Renal pelvis (tissue), 12 donors: ENCODE measurements at places on chromosomes 11 and 22. TPM values are rescaled to one million over a fixed set of nuclear protein-coding genes. Genes with fewer than 3 reads are reported as not detected.

GRCh38 chr11:101835506-101836063 is 79.2 kb upstream of the CEP126 start:
- DNase-seq = no peak

DNA sequence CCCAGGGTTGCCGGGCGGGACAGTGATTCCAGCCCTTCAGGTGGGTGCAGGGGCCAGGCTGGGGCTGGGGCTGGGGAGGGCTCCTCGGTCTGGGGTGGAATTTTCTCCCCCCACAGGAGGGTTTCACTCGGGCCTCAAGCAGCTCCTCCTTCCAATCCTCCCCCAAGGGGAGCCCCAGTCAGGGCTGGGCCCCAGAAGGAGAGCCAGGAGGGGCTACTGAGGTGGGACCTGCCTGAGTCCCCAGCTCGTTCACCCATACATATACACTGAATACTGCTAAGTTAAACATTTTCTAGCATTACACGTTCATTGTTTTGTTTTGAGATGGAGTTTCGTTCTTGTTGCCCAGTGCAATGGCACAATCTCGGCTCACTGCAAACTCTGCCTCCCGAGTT is 1.5 kb upstream of the CRACR2B start:
- no peak for DNase-seq

DNA sequence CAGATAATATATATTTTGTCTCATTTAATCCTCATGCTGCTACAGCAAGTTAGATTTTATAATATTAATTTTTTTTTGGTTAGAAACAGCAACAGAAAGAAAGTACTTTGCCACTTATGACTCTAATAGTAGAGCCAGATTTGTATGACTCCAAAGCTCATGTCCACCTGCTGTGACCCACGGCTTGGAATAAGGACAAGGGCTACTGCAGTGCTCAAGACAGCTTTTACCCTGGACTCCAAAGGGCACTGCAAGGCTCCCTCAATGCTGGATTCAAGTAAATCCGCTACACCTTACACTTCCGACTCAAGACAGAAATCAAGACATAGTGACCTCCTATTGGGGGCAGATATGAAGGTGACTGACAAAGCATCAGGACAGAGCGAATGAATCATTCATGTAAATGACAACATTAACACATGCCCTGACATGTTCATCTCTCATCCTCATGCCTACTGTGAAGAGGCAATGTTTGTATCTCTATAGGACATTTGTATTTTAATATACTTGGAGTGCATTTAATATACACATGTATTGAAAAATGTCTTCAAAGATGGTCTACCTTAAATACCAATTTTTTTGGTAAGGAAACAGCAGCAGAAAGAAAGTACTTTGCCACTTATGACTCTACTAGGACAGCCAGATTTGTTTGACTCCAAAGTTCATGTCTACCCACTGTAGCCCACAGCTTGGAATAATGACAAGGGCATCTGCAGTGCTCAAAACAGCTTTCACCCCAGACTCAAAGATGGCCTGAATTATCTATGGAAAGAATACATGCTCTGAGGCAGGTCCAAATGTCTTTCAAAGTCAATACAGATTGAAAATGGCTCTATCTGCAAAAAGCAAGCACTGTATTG is 375.6 kb upstream of the CCDC90B start:
- DNase-seq = no peak

- DNase-seq = peak; percentile 65
Measured at GRCh38 chr11:75388386-75389275, 10.7 kb upstream of the RPS3 start.

GRCh38 chr11:108199446-108200321 is 22.8 kb downstream of the NPAT start:
- no peak for DNase-seq

DNA sequence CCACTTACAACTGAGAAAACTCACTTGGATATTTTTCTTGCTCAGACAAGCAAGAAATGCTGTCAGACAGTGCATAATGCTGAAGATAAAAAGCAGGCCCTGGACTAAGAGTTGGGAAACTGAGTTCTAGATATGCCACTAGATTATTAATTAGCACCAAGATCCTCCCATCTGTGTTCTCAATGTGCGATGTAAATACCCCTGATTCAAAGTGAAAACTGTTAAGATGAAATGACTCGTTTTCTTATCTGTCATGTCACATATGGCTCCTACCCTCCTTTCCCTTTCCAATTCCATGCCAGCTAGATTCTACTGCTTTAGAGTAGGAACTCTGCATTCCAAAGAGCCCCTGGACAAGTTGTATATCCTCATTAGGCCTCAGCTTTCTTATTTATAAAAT is 88.9 kb upstream of the CLNS1A start:
- DNase-seq = no peak

DNA sequence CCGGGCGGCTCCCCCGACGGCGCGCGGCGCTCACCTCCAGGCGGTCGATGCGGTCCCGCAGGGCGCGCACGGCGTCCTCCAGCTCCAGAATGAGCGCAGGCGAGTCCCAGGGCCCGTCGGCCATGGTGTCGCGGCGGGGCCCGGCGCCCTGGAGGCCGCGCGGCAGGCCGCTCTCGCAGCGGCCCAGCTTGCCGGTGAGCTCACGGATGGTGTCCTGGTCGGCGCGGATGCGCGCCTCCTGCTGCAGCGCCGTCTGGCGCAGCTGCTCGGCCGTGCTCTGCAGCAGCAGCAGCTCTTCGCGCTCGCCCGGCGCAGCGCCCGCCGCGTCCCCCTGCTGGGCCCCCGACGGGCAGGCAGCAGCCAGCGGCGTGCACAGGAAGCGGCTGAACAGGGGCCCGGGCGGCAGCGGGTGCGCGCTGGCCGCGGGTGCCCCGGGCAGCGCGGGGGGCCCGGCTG is 599 bp downstream of the NPTXR start:
- DNase-seq = peak; percentile 80

- peak; percentile 88 for DNase-seq
Measured at GRCh38 chr11:64225608-64226506, at the start of the genes NUDT22 and TRPT1. Gene NUDT22, plus strand, starts transcription at chr11:64226274. Its CDS starts 379 bp downstream, at chr11:64226653. Gene TRPT1, minus strand, starts transcription at chr11:64226186. Its CDS starts 326 bp downstream, at chr11:64225860.

GRCh38 chr11:119512369-119512768 is 89.4 kb upstream of the THY1 start:
- DNase-seq = no peak

GRCh38 chr22:17724241-17724640 is 50.0 kb downstream of the BID start:
- DNase-seq = no peak

DNA sequence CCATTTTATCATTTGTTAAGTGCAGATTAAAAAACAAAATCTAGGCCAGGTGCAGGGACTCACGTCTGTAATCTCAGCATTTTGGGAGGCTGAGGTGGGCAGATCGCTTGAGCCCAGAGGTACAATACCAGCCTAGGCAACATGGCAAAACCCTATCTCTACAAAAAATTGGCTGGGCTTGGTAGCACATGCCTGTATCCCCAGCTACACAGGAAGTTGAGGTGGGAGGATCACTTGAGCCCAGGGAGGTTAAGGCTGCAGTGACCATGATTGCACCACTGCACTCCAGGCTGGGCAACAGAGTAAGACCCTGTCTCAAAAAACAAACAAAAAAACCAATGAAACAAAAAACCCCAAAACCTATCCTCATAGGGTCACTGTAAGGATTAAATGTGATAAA is 32.9 kb downstream of the HIRA start:
- no peak for DNase-seq

DNA sequence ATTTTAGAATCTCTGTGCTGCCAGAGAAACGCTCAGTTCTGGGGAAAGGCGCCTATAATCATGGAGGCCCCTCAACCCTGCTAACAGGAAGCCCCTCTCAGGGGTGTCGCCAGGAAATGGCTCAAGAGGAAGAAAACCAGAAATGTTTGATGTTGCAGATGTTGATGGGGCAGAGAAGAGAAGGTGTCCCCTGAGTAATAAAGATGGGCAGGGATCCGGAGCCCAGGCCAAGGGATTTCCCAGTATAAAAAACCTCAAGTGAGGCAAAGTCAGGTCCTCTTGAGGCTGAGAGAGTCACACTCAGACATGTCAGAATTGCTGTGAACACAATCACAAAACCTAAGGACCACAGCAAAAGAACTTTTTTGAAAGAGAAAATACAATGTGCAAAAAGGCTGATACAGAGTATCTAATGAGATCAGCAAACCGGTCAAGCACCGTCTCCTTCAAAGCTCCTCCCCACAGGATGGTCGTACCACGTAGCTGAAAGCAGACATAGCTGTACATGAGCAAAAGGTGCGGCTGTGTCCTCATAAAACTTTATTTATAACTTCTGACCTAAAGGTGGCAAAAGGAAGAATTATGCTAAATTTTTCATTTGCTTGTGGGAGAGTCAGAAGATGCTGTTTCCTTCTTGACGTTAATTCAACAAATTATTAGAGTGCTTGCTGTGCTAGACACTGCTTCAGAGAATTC is 12.2 kb downstream of the MOV10L1 start:
- DNase-seq = no peak

DNA sequence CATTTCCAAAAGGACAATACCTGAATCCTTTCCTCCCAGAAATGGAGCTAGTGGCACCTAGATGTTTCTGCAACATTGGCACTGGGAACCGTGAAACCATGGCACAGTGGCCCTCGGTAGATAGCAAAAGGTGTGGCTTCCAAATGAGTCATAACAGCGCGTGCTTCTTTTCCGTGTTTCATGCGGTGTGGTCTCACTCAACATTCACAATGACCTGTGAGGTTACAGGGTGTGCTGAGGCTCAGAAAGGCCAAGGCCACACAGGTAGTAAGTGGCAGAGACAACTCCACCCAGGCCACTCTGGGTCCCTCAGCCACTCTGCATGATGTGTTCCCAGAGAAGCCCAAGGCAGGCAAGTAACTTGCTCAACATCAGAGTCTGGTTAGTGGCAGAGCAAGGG is 67.4 kb downstream of the TP53I11 start:
- no peak for DNase-seq

GRCh38 chr11:2580571-2581001 is 119.2 kb downstream of the KCNQ1OT1 start:
- no peak for DNase-seq

DNA sequence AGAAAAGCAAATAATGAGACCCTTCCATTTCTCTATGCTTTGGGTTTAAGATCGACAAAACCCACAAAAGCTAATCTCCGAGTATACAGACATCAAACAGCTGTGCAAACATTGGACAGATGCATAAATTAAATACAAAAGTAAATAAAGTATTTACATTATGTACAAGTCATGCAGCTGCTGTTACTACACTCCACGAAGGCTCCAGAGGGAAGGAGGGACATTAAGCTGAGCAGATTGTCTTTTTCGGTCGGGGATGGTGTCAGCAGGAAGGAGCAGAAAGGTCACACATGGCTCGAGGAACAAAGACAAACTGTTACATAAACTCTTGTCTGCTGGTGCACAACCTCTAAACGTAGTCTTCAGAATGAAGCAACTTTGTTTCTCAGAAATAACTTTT is 88.8 kb upstream of the BARX2 start:
- DNase-seq = no peak

DNA sequence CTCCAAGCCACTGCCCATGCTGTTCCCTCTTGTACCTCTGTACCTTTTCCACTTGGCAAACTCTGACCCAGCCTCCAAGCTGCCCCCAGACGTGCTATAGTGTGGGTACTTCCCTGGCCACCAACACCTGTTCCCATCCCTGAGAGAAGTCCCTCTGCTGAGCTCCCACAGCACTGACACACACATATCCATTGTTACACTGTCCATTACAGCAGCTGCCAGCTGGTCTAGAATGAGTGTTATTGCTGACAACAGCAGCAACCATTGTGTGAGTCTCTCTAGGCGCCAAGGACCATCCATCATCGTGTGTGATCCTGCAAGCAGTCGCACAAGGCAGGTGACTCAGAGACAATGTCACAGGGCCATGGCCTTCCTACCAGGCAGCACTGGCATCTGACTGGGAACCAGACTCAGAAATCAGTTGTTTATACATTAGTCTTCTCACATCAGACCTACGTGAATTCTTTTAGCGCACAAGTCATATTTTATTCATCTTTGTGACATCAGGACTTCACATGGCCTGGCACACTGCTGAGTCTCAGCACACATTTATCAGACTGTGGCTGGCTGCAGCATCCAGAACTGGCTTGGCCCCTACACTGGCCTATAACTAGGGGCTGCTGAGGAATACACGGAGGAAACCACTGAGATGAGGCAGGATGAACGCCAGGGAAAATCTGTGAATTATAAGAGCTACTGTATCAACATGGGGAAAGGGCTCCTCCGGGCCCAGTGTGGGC is 56.4 kb downstream of the SGSM3 start:
- no peak for DNase-seq

DNA sequence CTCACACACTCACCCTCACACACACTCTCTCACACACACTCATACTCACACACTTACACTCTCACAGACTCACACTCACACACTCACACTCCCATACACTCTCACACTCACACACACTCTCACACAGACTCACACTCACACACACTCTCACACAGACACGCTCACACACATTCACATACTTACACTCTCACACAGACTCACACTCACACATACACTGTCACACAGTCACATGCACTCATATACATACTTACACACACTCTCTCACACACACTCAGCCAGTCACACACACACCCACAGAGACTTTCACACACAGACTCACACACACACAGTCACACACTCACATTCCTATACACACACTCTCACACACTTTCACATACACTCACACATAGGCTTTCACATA is 1478.8 kb downstream of the BRD1 start:
- DNase-seq = no peak

- DNase-seq = no peak
Measured at GRCh38 chr22:19393704-19394103, 37.8 kb downstream of the HIRA start.

GRCh38 chr11:13415201-13415600 is 47.8 kb downstream of the BTBD10 start:
- no peak for DNase-seq

DNA sequence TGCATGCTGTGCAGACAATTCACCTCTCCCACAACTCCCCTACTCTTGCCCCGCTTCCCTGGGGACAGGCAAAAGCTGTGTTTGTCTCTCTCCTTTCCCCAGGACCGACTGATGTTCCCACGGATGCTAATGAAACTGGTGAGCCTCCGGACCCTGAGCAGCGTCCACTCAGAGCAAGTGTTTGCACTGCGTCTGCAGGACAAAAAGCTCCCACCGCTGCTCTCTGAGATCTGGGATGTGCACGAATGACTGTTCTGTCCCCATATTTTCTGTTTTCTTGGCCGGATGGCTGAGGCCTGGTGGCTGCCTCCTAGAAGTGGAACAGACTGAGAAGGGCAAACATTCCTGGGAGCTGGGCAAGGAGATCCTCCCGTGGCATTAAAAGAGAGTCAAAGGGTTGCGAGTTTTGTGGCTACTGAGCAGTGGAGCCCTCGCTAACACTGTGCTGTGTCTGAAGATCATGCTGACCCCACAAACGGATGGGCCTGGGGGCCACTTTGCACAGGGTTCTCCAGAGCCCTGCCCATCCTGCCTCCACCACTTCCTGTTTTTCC is 1.4 kb upstream of the MADD start:
- no peak for DNase-seq

The BAIAP2L2 gene
- 13.3 TPM for polyA plus RNA-seq

The MMP12 gene
- 2.4 TPM for polyA plus RNA-seq

The OR6M1 gene
- polyA plus RNA-seq = not detected

The OR6T1 gene
- polyA plus RNA-seq = not detected

The ZNF280A gene
- polyA plus RNA-seq = not detected

The RAB1B gene
- 142 TPM for polyA plus RNA-seq

The WNT11 gene
- polyA plus RNA-seq = 18.2 TPM

The IGLL5 gene
- polyA plus RNA-seq = not detected

The OR56A1 gene
- polyA plus RNA-seq = not detected
